ENCODE measurements at places on chromosomes 7 and 10. TPM values are rescaled to one million over a fixed set of nuclear protein-coding genes. Genes with fewer than 3 reads are reported as not detected.

The CFAP70 gene
- 0.94 TPM for total RNA-seq

The GJD4 gene
- not detected for total RNA-seq

The NKX2-3 gene
- total RNA-seq: not detected

The EN2 gene
- under 0.01 TPM for total RNA-seq

The GARIN1A gene
- 0.53 TPM for total RNA-seq

The DYNC1I1 gene
- total RNA-seq: 0.45 TPM

The NUDT13 gene
- total RNA-seq: 0.75 TPM

The OR2A5 gene
- total RNA-seq: not detected

The FAM24B gene
- total RNA-seq: 3.8 TPM

The GFRA1 gene
- total RNA-seq: 0.35 TPM

The PLPP4 gene
- 3.2 TPM for total RNA-seq

The PDE1C gene
- 53.9 TPM for total RNA-seq

The GIMAP4 gene
- not detected for total RNA-seq

The STEAP2 gene
- total RNA-seq: 2.6 TPM

The TYW1B gene
- 5.0 TPM for total RNA-seq

The GPRIN2 gene
- 0.08 TPM for total RNA-seq

The HPSE2 gene
- total RNA-seq: not detected

The HOGA1 gene
- total RNA-seq: 0.75 TPM

The FAM25G gene
- not detected for total RNA-seq

The UPF2 gene
- 7.3 TPM for total RNA-seq

The C10orf143 gene
- total RNA-seq: 0.82 TPM

The ZCCHC24 gene
- total RNA-seq: 16.7 TPM

The SVOPL gene
- not detected for total RNA-seq

The TBXAS1 gene
- 0.60 TPM for total RNA-seq

The NPY4R gene
- total RNA-seq: 0.15 TPM

The HPS1 gene
- total RNA-seq: 18.6 TPM

The DNAH11 gene
- total RNA-seq: 0.59 TPM

The UNCX gene
- not detected for total RNA-seq

The SFMBT2 gene
- 0.08 TPM for total RNA-seq

The PNLIPRP2 gene
- total RNA-seq: not detected

The PON1 gene
- not detected for total RNA-seq

The TMEM229A gene
- 0.23 TPM for total RNA-seq

The CNPY1 gene
- total RNA-seq: not detected

The AHR gene
- 31.5 TPM for total RNA-seq

The MSS51 gene
- 0.60 TPM for total RNA-seq

The WIPF3 gene
- total RNA-seq: not detected

The HILPDA gene
- 10.2 TPM for total RNA-seq

The GPER1 gene
- 0.83 TPM for total RNA-seq

The RPP30 gene
- total RNA-seq: 28.0 TPM

The FGFBP3 gene
- 0.23 TPM for total RNA-seq

The SFRP5 gene
- total RNA-seq: 3.9 TPM

The LRRN3 gene
- 0.47 TPM for total RNA-seq

The SPRN gene
- total RNA-seq: 0.12 TPM

The RAB19 gene
- not detected for total RNA-seq

The KLF14 gene
- total RNA-seq: not detected

The CYCS gene
- 41.6 TPM for total RNA-seq

The ST8SIA6 gene
- 0.15 TPM for total RNA-seq

The KNDC1 gene
- total RNA-seq: 1.6 TPM

The SPDYE5 gene
- 0.12 TPM for total RNA-seq

The SOSTDC1 gene
- total RNA-seq: not detected

The MUC3A gene
- not detected for total RNA-seq

The INHBA gene
- total RNA-seq: 14.9 TPM

The TCAF2 gene
- 2.1 TPM for total RNA-seq

The KIF20B gene
- total RNA-seq: 4.2 TPM

The ZFAND2A gene
- 10.1 TPM for total RNA-seq

The MEIG1 gene
- not detected for total RNA-seq

All from smooth muscle cell of the coronary artery (primary cell).